ENCODE measurements at places on chromosomes 12 and 14.

- no peak for DNase-seq
Measured at GRCh38 chr14:77986773-77987172, 183.4 kb upstream of the NRXN3 start.

GRCh38 chr12:11513288-11513687 is 117.9 kb upstream of the PRB2 start:
- no peak for DNase-seq

DNA sequence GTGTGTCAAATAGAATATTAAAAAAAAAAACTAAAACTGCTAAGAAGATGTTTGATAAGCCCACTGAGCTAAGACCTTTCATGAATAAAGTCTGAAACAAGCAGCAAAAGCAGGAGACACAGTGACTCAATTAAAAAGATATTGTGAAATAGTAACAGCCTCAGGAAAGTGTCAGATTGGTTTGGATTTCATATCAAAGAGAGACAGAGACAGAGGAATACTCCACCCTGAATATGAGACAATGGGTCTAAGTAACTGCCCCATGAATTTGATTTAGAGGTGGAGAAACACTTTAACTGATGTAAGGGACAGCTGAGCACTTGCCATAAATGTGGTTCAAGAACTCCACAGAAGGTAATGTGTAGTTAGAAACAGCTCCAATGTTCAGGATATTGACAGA is 277.9 kb upstream of the FOXG1 start:
- no peak for DNase-seq

- no peak for DNase-seq
Measured at GRCh38 chr12:50542448-50542847, 37.7 kb downstream of the DIP2B start.

GRCh38 chr14:89586258-89587135 is 169.5 kb upstream of the FOXN3 start:
- DNase-seq, result no peak

GRCh38 chr14:35944847-35945246 is 118.7 kb downstream of the BRMS1L start:
- no peak for DNase-seq

DNA sequence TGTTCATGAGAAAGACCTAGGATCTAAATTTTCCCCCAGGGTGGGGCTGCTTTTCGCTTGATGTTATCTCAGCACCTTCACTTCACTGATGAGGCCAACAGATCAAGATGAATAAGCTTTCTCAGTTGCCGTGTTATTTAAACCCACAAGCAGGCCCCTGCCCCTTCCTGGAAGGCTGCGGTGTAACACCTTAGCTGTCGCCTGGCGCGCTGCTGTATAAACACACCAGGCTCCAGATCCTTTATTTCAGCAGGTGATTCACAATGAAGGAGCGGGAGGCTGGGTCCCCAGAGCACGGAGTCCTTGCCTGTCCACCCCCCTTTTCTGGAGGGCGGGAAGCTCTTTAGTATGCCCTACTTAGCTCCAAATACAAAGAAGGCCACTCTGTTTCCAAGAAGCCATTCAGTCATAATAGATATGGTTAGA is 515.4 kb downstream of the FUT8 start:
- DNase-seq, result no peak

GRCh38 chr12:62291864-62292760 is 31.9 kb downstream of the USP15 start:
- no peak for DNase-seq

GRCh38 chr14:101791919-101792572 is 30.5 kb downstream of the PPP2R5C start:
- DNase-seq, result no peak

DNA sequence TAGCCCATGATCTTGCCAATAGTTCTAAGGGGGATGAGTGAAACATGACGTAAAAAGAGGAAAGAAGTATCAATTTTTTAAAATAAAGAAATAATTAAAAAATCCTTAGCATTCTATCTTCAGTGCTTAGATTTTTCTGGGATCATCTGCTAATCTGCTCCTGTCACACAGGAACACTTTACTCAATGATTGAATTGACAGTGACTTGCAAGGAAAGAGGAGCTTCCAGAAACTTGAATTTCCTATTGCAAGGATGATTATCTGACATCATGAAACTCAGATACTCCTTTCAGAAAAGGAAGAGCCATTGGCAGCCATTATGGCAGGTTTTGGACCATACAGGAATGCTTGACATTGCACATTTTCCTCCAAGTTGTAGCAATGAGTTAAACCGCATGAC is 41.4 kb upstream of the PTPRO start:
- no peak for DNase-seq

DNA sequence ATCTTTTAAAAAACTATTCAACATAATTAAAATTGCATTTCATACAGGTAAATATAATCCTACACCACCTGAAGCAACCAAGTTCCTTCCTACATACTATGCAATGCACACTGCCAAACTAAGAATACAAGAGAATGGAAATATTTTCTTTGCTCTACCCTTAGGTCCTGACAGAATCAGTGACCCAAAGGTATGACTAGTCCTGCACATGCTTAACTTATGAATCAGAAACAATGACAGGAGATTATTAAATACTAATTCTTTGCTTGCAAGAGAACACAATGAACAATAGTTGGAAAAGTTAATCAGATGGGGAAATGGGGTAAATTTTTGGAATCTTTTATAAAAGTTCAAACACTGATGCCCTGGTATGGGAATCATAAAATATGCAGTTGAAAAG is 220.1 kb downstream of the SOX5 start:
- no peak for DNase-seq

GRCh38 chr12:115726691-115727090 is 550.8 kb downstream of the MED13L start:
- no peak for DNase-seq

GRCh38 chr12:93165384-93165932 is 212.3 kb upstream of the NUDT4 start:
- no peak for DNase-seq

Data from left renal pelvis (tissue), 4 donors.